ENCODE measurements at places on chromosomes 5 and 9. TPM values are rescaled to one million over a fixed set of nuclear protein-coding genes. Genes with fewer than 3 reads are reported as not detected.

GRCh38 chr9:7094052-7094451 lies 336.3 kb downstream of the KDM4C start:
- no peak overlapping the region for H3K27ac ChIP-seq
- peaks cover 4% of the 10 kb centered on the region for H3K4me1 ChIP-seq
- H3K4me3 ChIP-seq, result no peak overlapping the region
- DNase-seq, result no peak

DNA sequence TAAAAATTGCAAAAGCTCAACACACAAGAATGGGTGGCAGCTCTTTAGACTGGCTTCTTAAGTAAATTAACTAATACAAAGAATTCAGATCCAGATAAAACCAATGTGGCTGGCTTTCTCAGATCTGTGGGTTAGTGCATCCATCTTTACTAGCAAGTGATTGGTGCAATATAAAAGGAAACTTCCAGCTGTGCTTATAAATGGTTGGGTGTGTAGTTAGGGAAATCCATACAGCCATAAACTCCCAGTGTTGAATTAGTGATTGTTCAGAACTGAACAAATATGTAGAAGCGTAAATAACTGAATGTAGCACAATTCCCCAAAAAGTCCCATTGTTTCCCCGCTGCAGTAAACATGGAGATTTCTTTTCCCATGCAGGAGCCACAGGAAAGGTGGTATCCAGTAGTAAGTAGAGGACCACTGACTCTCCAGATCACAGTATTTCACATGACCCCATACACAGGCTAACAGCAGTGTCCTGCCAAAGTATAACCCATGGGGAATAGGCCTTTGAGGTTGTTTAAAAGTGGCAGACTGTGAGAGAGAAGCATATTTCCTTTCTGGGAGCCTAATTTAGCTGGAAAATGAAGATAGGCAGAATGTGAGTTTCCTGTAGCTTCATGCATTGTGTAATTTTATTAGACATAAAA lies 173.1 kb upstream of the SLC12A2 start:
- H3K4me1 ChIP-seq, result no peaks in the 10 kb centered on the region
- H3K27me3 ChIP-seq, result peaks cover 8% of the 10 kb centered on the region
- H3K4me3 ChIP-seq, result no peak overlapping the region
- no peak for DNase-seq

FYB1 gene
- 215 TPM for total RNA-seq

DNA sequence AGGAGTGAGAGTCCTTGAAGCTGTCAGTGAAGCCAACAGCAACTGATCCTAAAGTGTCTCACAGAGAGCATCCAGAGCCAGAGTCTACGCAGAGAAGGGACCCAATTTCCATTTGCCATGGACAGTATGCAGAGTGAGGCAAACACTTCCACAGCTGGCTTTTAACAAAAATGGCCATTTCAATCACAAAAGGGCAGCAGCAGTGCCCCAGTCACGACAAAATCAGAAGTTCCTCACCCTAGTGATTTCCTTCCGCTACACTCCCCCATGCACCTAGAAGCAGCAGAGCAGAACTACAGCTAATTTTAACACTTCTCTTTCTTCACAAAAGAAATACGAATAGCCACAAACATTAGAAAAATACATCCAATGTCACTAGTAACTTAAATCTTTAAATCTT lies 27.9 kb downstream of the FBXW11 start:
- H3K27me3 ChIP-seq, result no peaks in the 10 kb centered on the region
- H3K4me1 ChIP-seq, result peaks cover 22% of the 10 kb centered on the region
- no peak overlapping the region for H3K4me3 ChIP-seq
- H3K36me3 ChIP-seq, result peaks cover 31% of the 10 kb centered on the region
- DNase-seq, result no peak
- no peak overlapping the region for H3K27ac ChIP-seq

F2RL1 gene
- 2.2 TPM for total RNA-seq

GRCh38 chr5:136260656-136261055 lies 67.7 kb upstream of the SMIM32 start:
- H3K36me3 ChIP-seq, result no peaks in the 10 kb centered on the region
- no peak overlapping the region for H3K4me3 ChIP-seq
- H3K4me1 ChIP-seq, result no peaks in the 10 kb centered on the region
- no peak for DNase-seq
- no peak overlapping the region for H3K27ac ChIP-seq

MBLAC2 gene
- 5.1 TPM for total RNA-seq

GRCh38 chr5:96189028-96189826 lies 227.6 kb upstream of the ELL2 start:
- H3K27ac ChIP-seq, result no peak overlapping the region
- H3K4me3 ChIP-seq, result no peak overlapping the region
- H3K36me3 ChIP-seq, result no peaks in the 10 kb centered on the region
- H3K27me3 ChIP-seq, result peaks cover 11% of the 10 kb centered on the region

DNA sequence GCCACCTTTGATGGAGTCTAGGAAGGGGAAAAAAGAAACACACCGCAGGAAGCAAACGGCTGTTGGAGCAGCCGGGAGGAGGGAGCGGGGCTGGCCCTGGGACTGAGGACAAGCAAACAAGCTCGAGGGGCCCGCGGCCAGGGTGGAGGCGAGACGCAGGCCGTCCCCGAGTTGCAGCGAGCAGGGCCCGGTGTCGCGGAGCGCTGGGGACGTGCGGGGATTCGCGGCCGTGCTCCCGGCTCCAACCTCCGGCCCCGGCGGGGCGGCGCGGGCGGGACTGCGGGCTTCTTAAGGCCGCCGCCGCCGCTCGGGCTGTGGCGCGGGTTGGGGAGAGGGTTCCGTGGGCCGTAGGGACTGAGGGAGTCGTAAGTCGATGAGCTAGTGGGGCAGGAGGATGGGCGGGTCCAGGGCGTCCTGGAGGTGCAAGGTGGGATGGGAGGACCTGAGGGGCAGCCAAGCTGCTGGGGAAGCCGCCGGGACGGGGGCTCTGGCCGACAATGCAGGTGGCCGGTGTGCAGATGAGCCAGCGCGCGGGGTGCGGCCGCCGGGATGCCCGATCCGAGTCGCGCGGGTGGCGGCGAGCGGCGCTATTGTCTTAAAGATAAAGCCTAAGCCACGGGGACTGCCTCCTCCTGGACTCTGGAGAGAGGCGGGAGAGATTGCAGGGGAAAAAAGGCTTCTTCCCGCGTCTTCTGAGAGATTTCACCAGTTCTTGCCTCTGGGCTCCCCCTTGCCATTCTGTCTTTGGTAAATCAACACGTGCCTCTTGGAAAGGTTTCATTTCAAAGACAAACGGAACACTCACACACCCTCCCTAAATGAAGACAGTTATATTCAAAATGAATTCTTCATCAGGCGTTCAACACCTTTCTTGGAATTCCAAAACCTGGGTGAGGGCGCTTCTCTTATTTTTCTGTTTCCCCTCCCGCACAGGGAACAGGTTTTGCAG lies 1.6 kb upstream of the HAPLN1 start:
- peaks cover 42% of the 10 kb centered on the region for H3K27me3 ChIP-seq
- peaks cover 5% of the 10 kb centered on the region for H3K4me1 ChIP-seq
- no peak overlapping the region for H3K27ac ChIP-seq
- H3K36me3 ChIP-seq, result no peaks in the 10 kb centered on the region

GRCh38 chr5:91219803-91220371 lies 163.2 kb downstream of the ARRDC3 start:
- H3K4me1 ChIP-seq, result peaks cover 3% of the 10 kb centered on the region
- H3K36me3 ChIP-seq, result no peaks in the 10 kb centered on the region
- no peak overlapping the region for H3K4me3 ChIP-seq

DNA sequence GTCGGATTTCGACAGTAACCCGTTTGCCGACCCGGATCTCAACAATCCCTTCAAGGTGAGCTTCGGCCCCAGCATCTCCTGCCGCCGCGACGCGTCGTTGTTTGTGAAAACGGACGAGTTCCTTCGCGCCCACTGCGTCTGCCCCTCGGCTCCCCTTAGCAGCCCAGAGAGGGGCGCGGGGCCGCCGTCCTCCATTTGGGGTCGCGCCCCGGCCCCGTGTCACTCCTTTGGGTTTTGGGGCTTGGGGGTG lies 182 bp downstream of the SCAMP1 start:
- H3K27me3 ChIP-seq, result no peaks in the 10 kb centered on the region
- H3K27ac ChIP-seq, result peak overlapping the region; percentile 98
- no peak for DNase-seq
- H3K4me1 ChIP-seq, result peaks cover 28% of the 10 kb centered on the region

DNA sequence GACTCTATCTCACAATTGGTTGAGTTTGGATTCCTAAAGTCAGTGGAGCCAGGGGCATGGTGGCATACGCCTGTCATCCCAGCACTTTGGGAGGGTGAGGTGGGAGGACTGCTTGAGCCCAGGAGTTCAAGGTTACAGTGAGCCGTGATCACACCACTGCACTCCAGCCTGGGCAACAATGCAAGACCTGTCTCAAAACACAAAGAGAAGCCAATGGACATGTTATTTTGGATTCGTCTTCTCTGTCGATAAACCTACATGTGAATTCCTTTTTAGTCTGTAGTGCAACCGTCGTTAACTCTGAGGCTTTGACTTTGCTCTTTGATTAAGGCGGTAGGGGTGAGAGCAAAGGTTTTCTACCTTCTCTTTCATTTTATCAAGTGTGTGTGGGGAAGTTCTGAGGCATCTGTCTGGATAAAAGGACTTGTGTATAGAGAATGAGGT lies 142.7 kb downstream of the KDM4C start:
- peak overlapping the region; percentile 34 for H3K27ac ChIP-seq
- peaks cover 36% of the 10 kb centered on the region for H3K4me1 ChIP-seq
- H3K36me3 ChIP-seq, result peaks cover 35% of the 10 kb centered on the region
- no peak for DNase-seq
- H3K27me3 ChIP-seq, result no peaks in the 10 kb centered on the region

- peak overlapping the region; percentile 88 for H3K4me3 ChIP-seq
- H3K27me3 ChIP-seq, result no peaks in the 10 kb centered on the region
- H3K27ac ChIP-seq, result peak overlapping the region; percentile 99
- H3K36me3 ChIP-seq, result peaks cover 31% of the 10 kb centered on the region
- DNase-seq, result peak; percentile 81
Measured at GRCh38 chr9:133130685-133131244, 9.7 kb upstream of the RALGDS start.

Data from activated CD8-positive, alpha-beta T cell treated with anti-CD3 and anti-CD28 coated beads, Interleukin-2, amount 10 ng/mL, durations not matched to agents 7 days and 5 days (primary cell).